ENCODE measurements at places on chromosomes 6 and 20.

GRCh38 chr6:100671740-100672139 lies 207.0 kb upstream of the SIM1 start:
- DNase-seq = no peak

- no peak for DNase-seq
These were observed 401.2 kb upstream of the SULF2 start for GRCh38 chr20:48186447-48186846.

GRCh38 chr6:76441875-76442274 lies 369.4 kb upstream of the IMPG1 start:
- DNase-seq = no peak

DNA sequence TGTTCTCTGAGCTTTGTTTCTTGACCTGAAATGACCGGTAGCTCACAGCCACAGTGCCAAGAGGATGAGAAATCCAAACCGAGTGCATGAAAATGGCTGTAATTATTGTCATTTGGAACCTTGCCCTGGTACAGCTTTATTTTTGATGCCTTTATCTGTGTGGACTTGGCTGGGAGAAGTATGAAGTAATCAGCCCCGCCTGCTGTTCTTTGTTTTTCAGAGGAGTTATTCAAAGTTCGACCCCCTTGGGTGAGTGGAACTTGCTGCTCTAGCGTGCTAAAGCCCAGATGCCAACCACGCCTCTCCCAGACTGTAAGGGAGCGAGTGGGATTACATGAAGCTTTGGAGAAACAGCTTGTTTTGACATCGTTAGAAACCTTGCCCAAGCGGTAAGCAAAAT lies 48.3 kb downstream of the ECT2L start:
- DNase-seq = peak; percentile 1

GRCh38 chr6:151870375-151870774 lies 62.9 kb downstream of the ESR1 start:
- DNase-seq = no peak

DNA sequence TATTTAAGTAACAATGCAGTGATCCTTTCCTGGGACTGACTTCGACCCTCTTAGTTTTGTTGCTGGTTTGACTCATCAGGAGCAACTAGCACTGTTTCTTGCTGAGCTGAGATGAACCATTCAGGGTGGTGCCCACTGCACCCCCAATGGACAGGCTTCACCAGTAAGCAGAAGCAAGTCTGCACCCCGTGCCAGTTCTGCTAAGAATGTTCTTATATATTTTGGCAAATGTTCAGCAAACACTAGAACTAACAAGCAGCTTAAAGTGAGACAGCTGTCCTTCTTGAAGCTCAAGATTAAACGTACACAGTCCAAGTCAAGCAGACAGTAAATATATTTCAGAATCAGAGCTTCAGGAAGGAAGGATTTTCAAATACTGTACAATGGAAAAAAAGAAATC lies 561.3 kb upstream of the CDH4 start:
- no peak for DNase-seq

GRCh38 chr6:144588697-144589325 lies 303.7 kb downstream of the UTRN start:
- no peak for DNase-seq

DNA sequence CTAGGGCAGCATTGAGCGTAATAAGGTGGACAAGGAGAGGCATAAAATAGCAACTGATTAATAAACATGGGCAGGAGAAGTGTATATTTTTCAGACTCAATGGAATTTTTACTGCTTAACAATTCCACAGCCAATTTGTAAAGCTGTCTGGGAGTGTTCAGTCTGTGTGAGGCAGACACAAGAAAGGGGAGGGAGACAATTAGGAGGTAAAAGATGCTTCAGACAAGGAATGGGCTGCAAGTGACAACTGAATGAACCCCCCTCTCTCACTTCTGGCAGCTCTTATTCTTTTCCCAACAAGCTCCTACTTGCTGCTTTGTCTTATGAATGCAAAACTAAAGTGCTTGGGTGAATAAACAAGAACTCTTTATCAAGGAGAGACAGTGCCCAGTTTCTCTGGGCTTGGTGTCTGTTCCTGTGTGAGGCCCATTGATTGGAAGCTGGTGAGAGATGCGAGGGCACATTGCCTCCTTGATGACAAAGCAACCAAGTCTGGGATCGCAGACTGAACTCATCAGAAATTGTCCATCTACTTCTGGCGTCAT lies 575.3 kb downstream of the RNF144B start:
- DNase-seq = no peak

- DNase-seq = no peak
These were observed 57.7 kb downstream of the TMEM242 start for GRCh38 chr6:157265635-157266034.

GRCh38 chr6:11798096-11798495 lies 19.5 kb upstream of the ADTRP start:
- no peak for DNase-seq

- DNase-seq = peak; percentile 49
These were observed 168.6 kb downstream of the ZFAND3 start for GRCh38 chr6:37988127-37988526.

- no peak for DNase-seq
These were observed 80.5 kb downstream of the YTHDF1 start for GRCh38 chr20:63135411-63135810.

DNA sequence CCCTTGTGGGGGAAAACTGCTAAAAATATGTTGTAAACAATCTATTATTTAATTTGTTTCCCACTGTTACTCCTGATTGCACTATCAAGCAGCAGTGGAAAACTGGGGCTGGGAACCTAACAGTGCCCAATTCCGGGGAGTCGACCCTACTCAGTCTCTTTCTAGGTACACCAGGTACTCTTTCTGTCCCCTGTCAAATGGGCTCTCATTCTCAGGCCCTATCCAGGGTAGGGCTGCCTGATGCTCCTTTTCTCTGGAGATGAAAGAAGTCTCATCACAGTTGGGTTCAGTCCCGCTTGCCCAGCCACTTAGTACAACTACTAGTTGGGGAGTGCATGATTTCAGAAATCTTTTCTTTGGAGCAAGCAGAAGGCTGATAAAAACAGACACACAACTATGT lies 52.0 kb downstream of the HS3ST5 start:
- DNase-seq = no peak

DNA sequence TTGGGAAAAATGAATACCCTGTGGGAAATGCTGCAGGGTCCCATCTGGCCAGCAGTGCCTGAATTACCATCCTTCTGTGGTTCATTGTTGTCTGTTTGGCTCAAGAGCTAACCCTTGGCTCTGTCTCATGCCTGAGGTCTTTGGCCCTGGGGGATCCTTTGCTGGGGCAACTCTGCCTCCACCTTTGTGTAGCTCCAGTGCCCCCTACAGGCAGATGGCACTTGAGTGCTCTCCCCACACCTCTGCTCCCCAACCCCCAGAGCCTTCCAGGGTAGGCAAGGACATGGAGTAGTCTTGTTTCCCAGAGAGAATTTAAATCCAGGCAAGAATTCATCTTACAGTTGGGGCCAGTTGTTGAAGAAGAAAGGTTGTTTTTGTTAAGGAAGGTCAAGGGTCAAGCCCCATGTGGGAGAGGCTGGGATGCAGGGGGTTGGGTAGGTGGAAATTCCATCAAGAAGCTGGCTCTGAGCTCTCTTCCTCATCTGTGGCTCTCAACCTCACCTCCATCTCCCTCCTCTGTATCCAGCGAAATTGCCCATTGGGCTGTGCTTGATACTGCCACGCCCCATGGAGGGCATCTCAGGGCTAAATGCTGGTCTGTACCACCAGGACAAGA lies 44.2 kb downstream of the ZNF831 start:
- DNase-seq = no peak

DNA sequence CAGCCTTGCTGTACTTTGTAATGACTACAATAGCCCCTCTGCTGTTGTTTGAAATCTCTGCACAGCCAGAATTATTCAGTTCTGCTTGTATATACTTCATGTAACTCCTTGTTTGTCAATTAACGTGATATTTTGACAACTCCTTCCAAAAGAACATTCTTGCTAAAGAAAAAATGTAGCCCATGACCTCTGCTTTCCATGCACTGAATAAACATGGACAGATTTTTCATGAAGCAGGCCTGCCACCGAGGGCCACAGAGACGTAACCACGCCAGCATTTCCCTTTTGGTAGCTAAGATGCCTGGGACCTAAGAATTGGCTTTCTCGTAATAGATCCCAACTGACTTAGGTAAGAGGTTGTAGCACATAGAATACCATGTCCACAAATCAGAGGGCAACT lies 135.9 kb downstream of the MYLK4 start:
- DNase-seq = no peak

GRCh38 chr20:60100780-60101179 lies 142.6 kb downstream of the CDH26 start:
- no peak for DNase-seq

DNA sequence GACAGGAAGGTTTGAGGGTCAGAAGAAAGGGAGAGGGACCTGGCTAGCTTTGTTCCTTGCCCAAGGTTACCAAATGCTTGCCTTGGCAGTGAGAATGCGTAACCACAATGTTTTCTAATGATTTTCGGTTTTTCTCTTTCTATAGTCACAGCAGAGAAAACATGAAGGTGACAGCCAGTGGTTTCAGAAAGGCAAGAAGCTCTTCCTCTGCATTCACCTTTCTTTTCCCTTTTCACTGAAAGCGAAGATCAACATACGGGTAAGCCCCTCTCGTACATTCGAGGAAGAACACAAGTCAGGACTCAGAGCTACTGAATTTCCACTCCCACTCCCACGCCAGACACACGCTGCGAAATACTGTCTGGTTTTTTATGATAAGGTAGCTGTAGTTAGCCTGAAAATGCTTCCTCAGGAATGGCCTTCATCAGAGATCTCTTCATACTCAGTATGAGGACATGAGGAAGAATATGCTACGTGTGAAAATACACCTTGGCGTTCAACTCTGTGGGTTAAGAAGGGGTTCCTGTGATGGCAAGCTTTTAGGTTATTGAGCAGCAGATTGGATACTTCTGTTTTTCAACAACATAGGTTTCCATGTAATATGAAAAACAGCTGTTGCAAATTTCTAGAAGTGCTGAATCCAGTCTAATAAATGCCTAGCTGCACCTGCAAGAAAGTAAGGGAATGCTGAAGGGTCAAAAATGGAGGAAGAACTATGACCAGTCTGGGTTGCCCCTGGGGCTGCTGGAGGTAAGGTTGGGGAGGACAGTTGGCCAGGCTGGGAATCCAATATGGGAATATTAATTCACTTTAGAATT lies 7.4 kb upstream of the CD83 start:
- no peak for DNase-seq

- no peak for DNase-seq
These were observed 72.7 kb upstream of the CCN6 start for GRCh38 chr6:111980971-111981840.

DNA sequence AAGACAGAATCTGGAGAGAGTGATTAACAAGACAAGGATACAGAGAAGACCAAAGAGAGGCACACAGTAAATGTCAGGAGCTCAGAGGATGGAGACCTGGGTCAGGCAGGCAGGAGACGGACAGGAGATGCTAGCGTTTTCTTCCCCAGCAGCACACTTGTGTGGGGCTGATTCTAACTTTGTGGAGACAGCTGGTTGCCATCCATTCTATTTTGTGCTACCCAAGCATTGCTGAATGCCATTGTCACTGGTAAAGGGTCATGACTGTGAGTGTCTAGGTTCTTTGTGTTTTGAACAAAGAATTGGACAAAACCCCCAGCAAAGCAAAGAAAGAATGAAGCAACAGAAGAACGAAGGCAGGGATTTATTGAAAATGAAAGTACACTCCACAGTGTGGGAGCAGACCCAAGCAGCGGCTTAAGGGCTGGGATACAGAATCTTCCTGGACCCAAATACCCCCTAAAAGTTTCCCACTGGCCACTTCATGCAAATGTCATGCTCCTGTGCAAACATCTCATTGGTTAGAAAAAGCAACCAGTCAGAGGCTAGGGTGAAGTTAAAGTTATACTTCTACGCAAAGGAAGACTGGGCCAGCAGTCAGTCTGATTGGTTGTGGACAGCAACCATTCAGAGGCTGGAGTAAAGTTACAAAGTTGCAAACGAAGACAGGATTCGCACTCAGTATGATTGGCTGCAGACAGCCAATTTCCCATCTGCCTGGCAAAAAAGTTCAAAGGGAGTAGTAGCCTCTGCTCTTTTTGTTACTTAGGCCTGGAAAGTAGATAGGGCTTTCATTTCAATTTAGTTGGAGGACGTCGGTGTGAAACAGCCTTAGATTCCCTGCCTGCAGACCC lies 17.5 kb downstream of the PTK7 start:
- no peak for DNase-seq

DNA sequence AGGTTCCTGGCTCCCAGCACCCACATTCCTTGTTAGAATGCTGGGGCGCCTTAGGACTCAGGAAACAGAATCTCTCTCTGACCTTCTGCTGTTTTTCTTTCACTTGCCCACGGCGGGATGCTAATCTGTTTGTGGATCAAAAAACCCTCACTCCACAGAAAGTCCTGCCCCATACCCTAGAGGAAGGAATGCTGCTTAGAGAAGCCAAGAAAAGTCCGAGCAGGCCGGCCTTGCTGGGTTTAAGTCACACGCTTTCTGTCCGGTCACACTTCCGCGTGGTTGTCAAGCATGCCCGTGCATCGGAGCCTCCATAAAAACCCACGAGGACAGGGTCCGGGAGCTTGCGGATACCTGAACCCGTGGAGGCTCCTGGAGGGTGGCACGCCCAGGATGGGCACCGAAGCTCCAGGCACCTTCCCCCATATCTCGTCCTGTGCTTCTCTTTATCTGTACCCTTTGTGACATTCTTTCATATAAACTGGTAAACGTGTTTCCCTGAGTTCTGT lies 223.1 kb downstream of the NRN1 start:
- DNase-seq = no peak

GRCh38 chr6:28709478-28710349 lies 184.0 kb downstream of the GPX5 start:
- DNase-seq = no peak

- DNase-seq = no peak
These were observed 431.1 kb downstream of the TFAP2B start for GRCh38 chr6:51249798-51250197.

GRCh38 chr6:4910037-4910760 lies 93.6 kb downstream of the RPP40 start:
- DNase-seq = no peak

DNA sequence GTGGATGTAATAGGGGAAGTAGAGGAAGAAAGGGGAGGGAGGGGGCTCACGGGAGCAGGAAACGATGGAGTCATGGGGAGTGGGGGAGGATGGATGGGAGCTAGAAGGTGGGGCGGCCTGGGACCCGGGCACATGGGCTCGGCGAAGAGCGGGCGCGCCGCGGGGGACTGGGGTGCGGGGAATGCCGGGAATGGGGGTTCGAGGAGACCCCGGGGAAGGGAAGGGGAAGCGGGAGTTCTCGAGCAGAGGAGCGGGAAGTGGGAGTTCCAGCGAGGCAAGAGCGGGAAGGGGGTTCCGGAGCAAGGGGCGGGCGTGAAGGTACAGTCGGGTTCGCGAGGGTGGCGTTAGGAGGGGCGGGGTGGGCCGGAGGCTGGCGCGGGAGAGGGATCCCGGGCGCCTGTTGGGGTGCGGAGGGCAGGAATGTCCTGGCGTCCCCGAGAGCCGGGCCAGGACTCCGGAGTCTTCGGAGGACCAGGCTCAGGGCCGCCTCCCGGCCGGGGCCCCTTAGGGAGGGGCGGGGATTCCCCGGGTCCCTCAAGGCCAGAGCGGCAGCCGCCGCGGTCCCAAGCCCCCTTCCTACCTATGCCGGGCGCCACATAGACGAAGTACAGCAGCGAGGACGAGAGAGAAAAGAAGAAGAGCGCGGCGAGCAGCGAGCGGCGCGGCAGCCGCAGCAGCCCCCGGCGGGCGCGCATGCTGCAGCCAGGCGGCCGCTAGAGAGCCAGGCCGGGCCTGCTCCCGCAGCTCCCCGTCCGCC lies 504 bp downstream of the B4GALT5 start:
- DNase-seq = no peak
